ENCODE measurements at places on chromosomes 12 and 14.

DNA sequence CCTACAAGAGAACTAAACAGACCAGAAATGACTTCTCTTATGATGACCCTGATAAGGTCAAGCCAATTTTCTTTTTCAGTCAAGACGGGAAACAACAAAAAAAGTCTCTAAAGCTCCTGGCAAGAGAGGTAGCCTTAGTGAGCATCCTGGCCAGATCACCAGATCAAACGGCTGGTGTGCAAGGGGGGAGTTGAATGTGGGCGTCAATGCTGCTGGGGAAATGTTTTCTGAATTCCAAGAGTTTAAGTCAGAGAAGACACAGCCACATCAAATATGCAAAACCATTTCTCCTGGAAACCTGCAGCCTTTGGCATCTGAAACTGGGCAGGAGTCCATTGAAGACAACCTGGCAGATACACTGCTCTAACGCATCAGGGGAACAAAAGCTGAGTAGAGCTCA lies 16.0 kb upstream of the SELPLG start:
- DNase-seq: no peak

- no peak for DNase-seq
These were observed 48.0 kb upstream of the RIMBP2 start for GRCh38 chr12:130764073-130764472.

GRCh38 chr12:1853716-1854115 lies 33.4 kb downstream of the LRTM2 start:
- DNase-seq: no peak

DNA sequence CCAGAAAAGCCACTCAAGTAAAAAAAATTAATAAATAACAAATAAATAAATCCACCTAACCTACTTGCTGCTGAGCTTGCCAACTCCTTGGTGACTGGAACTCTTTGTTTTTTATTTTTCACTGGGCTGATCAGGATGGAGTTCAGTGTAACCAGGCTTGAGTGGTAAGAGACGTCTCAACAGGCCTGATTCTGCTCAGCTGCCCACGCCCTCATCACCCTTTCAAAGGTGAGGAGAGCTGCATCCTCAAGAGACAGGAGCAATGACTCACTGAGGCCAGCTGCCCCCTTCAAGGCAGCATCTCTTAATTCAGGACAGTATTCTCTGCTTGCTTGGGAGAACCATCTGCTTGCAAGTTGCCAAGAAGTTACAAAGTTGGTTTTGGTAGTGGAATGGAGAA lies 111.9 kb upstream of the CPM start:
- no peak for DNase-seq

DNA sequence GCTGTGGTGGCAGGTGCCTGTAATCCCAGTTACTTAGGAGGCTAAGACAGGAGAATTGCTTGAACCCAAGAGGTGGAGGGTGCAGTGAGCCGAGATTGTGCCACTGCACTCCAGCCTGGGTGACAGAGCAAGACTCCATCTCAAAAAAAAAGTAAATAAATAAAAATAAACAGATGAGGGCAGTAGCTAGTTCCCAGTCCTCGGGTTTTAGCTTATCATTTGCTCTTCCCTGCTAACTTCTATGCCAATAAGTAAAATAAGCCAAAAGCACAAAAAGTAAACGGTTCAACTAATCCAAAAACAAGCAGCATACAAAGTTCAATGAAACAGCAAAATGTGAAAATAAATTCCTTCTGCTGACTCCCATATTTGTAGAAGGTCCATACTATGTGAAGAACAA lies 133.0 kb upstream of the TMCC3 start:
- DNase-seq: no peak
